ENCODE measurements at places on chromosomes 13 and 19.
A peak's percentile ranks its signal among the peaks of the same experiment; 100 is the strongest.

DNA sequence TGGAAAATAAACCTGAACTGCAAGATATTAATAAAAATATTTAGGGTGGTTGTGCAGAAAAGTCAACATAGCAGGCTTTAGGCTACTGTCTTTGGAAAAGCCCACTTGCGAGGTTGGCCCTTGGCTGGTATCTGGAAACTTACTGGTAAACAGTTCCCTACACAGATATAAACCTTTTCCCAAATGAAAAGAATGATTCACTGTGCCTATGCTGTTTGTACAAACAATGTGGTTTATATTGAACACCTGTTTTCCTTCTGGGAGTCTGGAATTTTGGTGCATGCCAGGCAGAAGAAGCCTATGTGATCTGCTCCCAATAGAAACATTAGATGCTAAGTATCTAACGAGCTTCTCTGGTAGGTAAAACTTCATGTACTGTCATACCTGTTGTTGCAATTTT is 29.7 kb upstream of the SOHLH2 start:
- no peak for DNase-seq

- DNase-seq: no peak
Measured at GRCh38 chr19:40279120-40279551, 6.0 kb downstream of the AKT2 start.

GRCh38 chr19:41384351-41384750 is 8.0 kb downstream of the TMEM91 start:
- DNase-seq: no peak

DNA sequence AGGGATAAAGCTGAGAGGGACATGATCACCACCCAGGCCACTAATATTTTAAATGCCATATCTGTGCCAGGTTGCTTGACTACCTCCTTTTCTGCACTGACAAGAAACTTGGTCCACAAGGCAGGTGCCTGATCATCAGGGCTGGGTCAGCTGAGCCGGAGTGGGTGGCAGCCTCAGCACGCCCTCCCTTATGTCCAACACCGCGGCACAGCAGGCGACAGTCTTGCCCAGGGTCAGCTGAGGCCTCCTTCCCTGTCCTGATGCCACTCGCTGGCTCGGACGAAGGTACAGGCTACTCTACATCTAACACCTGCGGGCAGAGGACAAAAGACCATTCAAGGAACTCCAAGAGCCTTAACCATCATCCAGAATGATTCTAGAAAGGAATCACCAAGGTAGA is 16.9 kb downstream of the ZC3H4 start:
- no peak for DNase-seq

DNA sequence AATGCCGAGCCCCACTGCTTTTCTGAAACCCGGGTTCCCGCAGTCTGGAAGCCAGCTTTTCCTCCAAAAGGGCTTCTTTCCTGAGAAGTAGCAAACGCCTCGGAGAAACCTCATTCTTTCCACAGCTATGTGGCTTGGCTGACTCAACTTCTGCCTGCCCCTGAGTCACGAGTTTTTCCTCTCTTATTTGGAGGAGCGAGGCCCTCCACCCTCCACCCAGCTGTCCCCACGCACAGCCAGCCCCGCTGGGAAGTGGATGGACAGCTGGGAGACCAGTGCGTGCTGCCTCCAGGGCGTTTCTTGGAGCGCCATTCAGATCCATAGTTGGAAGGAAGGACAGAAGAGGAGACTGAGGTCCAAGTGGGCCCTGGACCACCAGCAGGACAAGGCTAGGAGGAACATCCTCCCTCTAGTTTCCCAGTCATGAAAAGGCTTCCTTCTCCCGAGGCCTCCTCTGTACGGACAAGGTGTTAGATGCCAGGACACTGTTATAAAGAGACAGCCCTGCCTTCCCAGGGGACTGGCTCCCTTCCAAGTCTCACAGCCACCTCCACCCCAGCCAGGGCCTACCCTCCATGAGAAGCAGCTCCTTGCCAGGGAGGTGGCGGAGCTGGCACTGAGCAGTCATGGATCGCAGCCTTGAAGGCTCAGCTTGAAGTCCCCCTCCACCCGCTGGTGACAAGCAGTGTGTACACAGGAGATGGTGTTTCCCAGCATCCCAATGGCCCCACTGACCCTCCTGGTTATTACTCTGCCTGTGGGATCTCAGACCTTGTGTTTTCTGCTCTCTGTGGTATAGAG is 2.5 kb upstream of the PLEKHF1 start:
- DNase-seq: peak; percentile 54

GRCh38 chr13:112868308-112868707 is 100.7 kb upstream of the MCF2L start:
- DNase-seq: no peak

Measured in activated naive CD8-positive, alpha-beta T cell treated with anti-CD3 and anti-CD28 coated beads for 36 hours (primary cell).